ENCODE measurements at places on chromosomes 5 and 9.

- DNase-seq = no peak
Measured at GRCh38 chr9:19895006-19895405, 106.2 kb upstream of the SLC24A2 start.

- DNase-seq = no peak
Measured at GRCh38 chr9:112283582-112284253, 49.7 kb downstream of the PTBP3 start.

GRCh38 chr9:1086517-1086916 is 36.4 kb downstream of the DMRT2 start:
- DNase-seq = no peak

DNA sequence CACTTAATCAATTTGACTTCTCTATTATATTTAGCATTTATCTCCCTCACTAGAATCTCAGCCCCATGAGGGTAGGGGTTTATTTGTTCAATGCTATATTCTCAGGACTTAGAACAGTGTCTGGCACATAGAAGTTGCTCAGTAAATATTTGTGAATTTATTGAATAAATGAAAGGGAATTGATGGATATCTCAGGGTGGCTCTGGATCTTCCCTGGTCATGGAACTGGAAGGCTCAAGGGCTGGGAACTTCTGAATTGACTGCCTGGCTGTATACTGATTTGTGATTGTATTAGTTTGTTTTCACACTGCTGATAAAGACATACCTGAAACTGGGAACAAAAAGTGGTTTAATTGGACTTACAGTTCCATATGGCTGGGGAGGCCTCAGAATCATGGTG is 57.2 kb downstream of the KIF4B start:
- no peak for DNase-seq

DNA sequence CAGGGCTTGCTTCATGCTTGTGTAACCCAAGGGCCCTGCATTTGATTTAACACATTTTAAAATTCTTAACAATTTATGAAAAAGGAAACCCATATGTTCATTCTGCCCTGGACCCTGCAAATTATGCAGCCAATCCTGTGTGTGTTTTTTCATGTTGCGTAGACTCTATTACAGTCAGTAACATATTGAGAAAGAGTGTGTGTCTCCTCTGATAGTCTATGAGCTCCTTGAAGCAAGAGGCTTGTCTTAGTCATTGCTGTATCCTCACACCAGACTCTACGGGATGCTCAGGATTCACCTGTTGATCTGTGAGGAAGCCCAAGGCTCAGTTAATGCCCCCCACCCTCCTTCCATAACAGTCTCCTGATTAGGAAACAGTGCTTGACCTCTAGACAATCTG is 177.3 kb upstream of the DMAC1 start:
- no peak for DNase-seq

GRCh38 chr5:74579215-74579614 is 61.3 kb downstream of the ENC1 start:
- no peak for DNase-seq

Data from BJ (cell line).